Progenitor cell of endocrine pancreas (in vitro differentiated cells): ENCODE measurements at places on chromosomes 5 and 9.

GRCh38 chr5:96340357-96340756 lies 92.7 kb downstream of the PCSK1 start:
- DNase-seq = no peak

DNA sequence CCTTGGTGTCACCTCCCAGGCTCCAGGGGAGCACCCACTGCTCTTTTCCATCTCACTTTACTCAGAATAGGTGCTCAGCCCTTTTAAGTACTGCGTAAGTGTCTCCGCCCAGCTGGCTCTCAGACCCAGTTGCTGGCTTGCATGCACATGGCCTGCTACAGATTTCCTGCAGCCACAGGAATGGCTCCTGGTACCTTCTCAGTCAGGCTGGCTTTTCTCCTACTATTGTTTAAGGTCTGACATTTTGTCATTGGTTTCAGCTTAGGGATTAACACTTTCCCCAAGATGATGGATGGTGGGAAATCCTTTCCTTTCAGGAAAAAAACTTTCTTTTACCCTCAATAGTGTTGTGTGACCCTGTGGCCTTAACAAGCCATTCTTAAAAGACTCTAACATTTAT lies 1652.3 kb upstream of the WWC1 start:
- no peak for DNase-seq

DNA sequence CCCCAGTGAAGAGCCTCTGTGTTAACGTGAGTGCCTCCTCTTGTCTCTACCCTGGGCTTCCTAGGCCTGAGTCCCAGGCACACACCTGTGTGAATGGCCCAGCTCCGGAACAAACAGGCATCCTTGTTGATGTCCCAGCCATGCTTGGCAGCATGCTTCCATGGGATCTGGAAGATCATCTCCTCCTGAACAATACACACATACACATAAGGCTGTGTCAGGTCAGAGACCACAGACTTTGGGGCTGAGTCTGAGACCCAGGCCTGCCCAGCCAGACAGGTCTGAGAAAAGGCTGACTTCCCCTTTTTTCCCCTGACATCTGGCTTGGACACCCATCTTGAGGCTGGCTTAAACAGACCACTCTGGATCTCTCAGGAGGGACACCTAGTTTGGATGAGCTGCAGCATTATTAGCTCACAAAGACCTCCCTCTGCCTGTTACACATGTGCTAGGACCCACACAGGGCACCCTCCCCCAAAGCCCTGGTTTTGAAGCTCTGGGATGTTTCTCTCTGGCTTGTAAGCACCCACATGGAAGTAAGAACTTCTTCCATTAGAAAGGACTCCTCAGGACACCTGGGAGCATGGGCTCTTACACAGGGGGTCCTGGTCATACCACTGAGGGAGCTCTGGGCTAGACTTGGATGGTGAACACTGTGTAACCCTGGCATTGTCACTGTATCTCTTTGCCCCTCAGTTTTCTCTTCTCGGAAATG lies 2.6 kb downstream of the IRF1 start:
- DNase-seq = no peak

- DNase-seq = no peak
These were observed 91.8 kb upstream of the OR13F1 start for GRCh38 chr9:104412238-104412637.

DNA sequence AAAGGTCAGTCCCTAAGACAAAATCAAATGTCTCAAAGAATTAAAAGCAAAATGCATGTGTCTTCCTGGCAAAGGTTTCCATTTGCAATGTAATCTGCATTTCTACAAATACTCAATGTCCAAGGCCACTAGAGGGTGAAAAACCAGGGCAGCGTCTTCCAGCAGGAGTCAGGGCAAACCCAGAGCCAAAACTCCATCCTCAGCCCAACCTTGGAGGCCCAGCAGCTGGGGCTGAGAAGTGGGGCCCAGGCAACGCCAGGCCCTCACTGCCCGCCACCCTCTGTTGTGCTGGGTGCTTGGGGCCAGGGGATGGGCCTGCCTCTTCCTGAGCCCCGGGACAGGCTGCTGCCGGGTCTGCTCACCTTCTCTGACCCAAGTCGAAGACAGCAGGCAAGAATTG lies 200.1 kb downstream of the PAX5 start:
- no peak for DNase-seq

- no peak for DNase-seq
These were observed 316.3 kb downstream of the MCTP1 start for GRCh38 chr5:94968507-94969095.

GRCh38 chr5:58165152-58165551 lies 294.7 kb downstream of the PLK2 start:
- DNase-seq = no peak

GRCh38 chr9:14585730-14586473 lies 107.3 kb downstream of the ZDHHC21 start:
- no peak for DNase-seq
